Hippocampal formation (tissue), 2 donors: ENCODE measurements at places on chromosomes 12 and 14.

DNA sequence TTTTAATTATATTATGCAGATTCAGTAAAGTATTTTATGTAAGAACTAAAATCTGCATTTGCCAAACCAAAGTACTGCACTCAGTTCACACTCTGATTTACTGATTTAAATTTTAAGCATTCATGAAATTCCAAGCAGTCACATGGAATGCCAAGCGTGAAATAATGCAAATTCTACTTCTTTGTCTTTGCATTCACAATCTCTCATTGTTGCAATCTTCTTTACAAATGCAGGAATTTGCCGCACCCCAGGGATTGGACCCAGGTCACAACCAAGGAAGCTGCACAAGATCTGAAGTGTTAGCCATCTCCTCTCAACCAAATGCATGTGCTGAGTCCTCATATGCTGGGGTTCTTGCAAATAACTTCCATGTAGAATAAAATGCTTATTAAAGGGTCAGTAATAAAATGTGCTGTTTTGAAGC, 71.9 kb downstream of the TUNAR start:
- no peak for DNase-seq

GRCh38 chr12:120223458-120224303, 22.8 kb upstream of the RPLP0 start:
- no peak for DNase-seq

- no peak for DNase-seq
Observed at GRCh38 chr14:89225607-89226006, 191.4 kb downstream of the FOXN3 start.

DNA sequence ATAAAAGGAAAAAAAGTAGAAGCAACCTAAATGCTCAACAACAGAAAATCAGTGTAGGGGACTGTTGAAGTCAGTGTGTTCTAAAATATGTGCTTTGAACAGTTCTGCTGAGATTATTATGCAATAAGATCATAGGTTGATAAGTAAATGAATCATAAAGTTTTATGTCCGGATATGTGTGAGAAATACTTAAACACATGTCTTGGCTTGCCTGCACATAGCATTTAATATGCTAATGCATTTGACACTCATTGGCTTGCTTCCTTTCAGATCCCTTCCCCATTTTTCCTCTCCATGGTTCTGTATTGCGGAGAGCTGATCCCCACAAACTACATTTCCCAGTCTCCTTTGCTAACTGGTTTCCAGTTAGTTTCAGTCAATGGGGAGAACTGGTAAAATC, 573.8 kb upstream of the TBX3 start:
- no peak for DNase-seq

DNA sequence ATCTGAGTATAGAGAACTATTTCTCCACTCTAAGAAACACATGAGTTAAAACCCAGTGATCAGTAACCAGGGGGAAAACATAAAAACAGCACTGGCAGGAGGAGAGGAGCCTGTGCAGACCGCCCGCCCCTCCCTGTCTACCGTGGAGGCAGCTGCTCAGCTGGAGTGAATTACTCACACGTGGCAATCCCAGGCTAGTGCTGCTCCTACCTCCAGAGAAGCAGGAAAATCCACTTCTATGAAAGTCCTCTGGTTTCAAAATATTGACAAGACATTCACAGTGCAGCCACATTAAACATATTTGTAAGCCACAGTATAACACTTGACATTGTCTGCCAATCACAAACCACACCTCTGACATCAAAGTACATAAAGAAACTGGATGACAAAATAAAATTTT, 16.7 kb downstream of the TMEM132D start:
- DNase-seq: no peak

- no peak for DNase-seq
Observed at GRCh38 chr12:19012965-19013364, 116.6 kb upstream of the PLEKHA5 start.

GRCh38 chr12:126554625-126555024, 1489.4 kb downstream of the AACS start:
- DNase-seq: no peak

DNA sequence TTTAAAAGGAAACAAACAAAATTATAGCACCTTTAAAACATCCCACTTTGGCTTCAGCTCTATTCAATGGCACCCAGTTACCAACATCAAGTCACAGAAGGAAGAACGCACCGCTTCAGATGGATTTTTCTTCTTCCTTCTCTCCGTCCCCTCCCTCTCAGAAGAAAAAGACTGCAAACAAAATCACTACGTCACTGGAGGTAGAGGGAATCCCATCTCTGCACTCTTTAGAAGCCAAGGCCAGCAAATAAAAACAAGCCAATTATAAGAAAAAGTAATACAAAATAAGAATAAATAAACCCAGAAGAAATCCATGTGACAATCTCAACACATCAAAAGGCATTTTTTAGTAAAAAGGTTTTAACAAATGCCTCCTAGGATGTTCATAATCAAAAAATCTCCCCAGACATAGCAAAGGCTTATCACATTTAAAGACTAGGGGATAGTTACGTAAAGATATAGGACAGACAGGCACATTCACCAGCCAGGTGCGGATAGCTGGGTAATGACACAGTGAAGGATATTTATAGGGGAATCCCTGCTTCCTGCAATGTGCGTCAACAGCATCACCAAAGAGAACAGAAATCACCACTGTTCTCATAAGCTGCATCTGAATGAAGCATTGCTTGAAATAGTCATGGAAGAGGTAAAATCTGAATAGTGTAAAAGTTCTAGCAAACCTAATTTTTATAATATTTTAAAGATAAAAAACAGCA, 89.4 kb downstream of the R3HDM2 start:
- no peak for DNase-seq

DNA sequence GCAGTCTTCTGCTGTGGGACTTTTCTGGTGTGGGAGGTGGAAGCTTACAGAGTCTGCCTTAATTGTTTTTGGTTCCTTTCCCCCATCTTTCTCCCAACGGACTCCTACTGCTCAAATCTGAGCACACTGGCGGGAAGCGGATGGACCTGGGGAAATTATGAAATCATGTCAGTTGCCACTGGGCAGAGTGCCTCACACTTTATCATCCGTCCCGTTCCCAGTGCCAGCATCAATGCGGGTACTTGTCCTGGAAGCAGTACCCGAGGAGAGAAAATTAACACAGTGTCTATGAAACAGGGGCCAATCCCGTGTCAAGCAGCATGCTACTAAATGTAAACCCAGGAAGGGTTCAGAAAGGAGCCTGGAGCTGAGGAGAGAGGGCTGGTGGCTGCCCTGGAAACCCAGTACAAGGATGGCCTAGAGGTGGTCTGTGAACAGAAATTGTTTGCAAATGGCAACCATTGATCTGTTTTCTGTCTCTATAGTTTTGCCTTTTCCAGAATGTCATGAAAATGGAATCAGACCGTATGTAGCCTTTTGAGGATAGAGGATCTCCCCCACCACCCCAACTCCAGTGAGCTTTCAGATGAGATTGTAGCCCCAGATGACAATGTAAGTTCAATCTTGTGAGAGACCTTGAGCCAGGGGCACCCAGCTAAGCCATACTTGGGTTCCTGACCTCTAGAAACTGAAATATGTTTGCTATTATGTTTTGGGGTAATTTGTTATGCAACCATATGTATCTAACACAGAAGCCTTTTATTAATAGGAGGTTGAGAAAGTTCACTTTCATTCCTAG, 908 bp upstream of the CDKL1 start:
- no peak for DNase-seq

DNA sequence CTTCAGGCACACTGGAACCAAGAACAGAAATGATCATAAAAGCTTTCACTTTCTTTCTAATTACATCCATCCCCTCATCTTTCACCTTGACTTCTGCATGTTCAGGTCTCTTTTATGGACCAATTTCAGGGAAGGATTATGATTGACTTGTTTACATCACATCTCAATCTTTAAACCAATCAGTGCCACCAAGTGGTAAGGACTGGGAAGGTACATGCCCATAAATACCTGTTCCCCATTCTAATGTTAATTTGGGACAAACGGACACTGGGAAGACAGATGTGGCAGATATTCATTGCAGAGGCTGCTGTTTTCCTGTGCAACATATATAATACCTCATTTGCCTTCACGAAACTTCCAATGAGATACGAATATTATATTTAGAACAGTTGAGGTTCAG, 978.1 kb downstream of the GALC start:
- DNase-seq: no peak

DNA sequence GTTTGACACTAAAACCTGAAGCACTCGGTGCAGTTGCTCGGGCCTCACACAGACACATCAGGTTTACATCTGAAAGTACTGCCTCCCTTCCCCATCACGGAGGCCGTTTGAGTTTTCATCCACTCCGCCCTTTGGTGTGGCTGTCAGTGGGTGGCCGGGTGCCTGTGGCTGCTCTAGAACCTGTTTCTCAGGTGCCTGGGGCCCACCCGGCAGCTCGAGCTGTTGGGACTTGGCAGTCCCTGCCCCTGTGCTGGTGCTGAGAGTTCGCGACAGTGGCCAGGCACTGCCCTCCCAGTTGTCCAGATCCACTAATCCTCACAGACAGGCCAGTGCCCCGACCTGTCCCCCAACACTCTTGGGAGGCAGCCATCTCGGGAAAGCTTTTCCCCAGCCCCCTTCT, 22.4 kb downstream of the XRCC3 start:
- DNase-seq: no peak

GRCh38 chr12:56084958-56085543, 5.1 kb downstream of the ERBB3 start:
- DNase-seq: no peak

DNA sequence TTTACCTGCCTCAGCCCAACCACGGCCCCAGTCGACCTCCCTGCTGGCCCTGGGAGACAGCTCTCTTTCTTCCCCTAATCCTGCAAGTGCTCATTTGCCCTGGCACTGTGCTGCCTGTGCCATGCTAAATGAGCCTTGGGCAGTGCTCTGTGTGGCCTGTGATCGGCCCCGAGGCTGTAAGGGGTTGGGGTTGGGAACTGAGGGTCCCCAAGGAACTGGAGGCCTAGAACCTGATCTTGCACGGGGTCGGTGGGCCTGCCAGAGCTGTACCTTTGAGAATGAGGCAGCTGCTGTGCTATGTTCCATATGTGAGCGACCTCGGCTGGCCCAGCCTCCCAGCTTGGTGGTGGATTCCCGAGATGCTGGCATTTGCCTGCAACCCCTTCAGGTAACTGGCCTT, 2.8 kb downstream of the RNF31 start:
- no peak for DNase-seq

DNA sequence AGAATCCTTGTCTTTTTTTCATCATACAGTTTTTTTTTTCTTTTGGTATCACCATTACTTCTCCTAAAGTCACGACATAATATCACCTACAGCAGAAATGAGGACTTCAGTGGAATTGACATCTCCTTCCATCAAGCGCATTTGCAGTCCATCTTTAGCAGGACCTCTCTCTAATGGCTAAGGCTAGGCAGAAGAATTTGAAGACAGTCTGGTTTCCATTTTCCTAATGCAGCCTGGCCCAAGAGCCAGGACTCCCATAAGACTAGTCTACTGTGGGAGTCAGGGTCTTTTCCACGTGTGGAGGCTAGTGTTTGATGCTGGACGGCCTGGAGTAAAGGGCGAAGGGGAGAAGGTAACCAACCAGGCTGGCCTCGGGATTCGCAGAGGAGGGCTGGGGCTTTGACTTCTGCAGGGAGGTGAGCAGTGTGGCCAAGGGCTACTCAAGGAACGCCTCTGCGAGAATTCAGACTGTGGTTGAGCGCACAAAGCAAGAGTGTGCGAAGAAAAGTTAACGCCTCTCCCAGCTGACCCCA, 769 bp upstream of the ZNF740 start:
- no peak for DNase-seq

- DNase-seq: no peak
Observed at GRCh38 chr12:66669541-66669940, 9.3 kb downstream of the GRIP1 start.

- no peak for DNase-seq
Observed at GRCh38 chr14:71187633-71188356, 280.5 kb downstream of the PCNX1 start.
